Epithelial cell of proximal tubule (primary cell): ENCODE measurements at places on chromosomes 16 and 17. TPM values are rescaled to one million over a fixed set of nuclear protein-coding genes. Genes with fewer than 3 reads are reported as not detected.

GRCh38 chr17:71528210-71528609 is 592.6 kb upstream of the SOX9 start:
- DNase-seq, result no peak

DNA sequence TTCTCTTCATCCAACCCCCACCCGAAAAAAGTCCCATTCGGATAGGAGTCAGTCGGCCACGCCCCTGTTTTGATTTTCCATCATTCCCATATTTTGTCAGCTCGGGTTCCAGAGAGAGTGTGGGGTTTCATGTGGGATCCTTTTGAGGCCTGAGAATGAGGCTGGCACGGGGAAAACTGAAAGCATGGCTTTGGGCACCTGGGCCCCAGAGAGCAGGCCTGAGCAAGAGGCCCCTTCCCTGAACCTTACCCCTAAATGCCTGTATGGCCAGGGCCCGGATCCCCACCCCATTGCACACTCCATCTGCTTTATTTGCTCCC is 4.6 kb upstream of the HOXB4 start:
- DNase-seq, result no peak

- DNase-seq, result no peak
Observed at GRCh38 chr17:47694581-47695428, 844 bp downstream of the TBKBP1 start.

Gene TAC4
- not detected in 2 replicates for total RNA-seq

Gene SMIM36
- not detected in 2 replicates for total RNA-seq

GRCh38 chr16:28208824-28209223 is 2.9 kb downstream of the XPO6 start:
- no peak for DNase-seq

GRCh38 chr16:3998793-3999478 is 117.3 kb downstream of the ADCY9 start:
- DNase-seq, result no peak

Gene KRTAP4-6
- not detected in 2 replicates for total RNA-seq

- DNase-seq, result no peak
Observed at GRCh38 chr17:8104911-8105310, 13.4 kb downstream of the ALOXE3 start.

Gene SPATA22
- 0.07 TPM in 1 of 2 replicates, not detected in the other for total RNA-seq

- DNase-seq, result no peak
Observed at GRCh38 chr16:55655897-55656681, at the start of gene SLC6A2. Gene SLC6A2 (plus strand): TSS chr16:55655988. CDS start chr16:55656695, 707 bp downstream.
